ENCODE measurements at places on chromosomes 13 and 19.

GRCh38 chr13:80965097-80965496, 624.2 kb upstream of the SPRY2 start:
- DNase-seq, result no peak

DNA sequence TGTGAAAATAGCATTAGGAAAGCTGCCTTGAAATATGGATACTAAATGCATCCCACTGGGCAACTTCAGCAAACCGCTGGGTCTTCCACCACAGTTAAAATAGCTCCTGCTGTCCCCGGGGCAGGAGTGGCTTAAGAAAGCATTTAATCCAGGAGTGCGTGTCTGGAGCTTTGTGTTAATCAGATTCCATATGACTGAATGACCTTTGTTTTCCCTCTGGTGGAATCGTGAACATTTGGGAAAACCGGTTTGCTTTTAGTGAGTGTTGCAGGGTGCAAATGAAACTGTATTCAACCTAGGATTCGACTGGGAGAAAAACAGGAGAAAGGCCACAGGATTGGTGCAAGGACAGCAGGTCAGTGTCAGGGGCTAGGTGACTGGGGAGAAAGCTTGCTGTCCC, 237.6 kb upstream of the MAB21L1 start:
- no peak for DNase-seq

DNA sequence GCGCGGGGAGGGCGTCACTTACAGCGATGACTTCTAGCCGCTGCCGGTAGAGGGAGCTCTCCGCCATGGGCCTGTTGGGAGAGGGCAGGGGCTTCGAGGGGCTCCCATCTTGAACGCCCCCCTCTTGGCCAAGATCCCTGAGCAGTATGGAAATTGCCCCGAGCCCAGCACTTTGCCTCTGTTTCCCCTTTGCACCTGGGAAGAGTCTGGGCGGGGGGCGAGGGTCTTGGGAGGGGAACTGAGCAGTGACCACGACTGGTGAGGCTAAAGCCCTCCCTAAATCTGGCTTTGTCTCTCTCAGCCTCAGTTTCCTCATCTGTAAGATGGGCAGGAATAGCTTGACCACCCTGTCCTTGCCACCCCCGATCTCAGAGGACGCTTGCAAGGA, 2.8 kb downstream of the PALM3 start:
- DNase-seq, result no peak

- no peak for DNase-seq
These were observed 151.2 kb downstream of the DIAPH3 start for GRCh38 chr13:60012488-60012887.

DNA sequence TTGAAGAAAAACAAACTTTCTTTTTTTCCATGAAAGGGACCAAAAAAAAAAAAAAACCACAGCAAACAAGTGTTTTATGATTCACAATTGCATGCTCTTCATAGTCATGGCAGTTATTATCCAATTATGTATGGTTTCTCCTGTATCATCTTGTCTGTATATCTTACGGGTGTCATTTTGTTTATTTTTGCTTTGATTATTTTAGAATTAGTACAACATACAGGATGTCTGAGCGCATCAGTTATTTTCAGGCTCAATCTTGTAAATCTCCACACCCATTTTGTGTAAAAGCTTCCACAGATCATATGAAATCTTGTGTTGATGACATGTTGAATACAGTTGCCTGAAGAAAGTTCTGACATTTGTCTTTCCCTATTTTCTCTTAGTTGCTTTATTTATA, 280.3 kb downstream of the KLF5 start:
- DNase-seq, result no peak

GRCh38 chr13:35977060-35977459, 154.1 kb downstream of the DCLK1 start:
- no peak for DNase-seq

DNA sequence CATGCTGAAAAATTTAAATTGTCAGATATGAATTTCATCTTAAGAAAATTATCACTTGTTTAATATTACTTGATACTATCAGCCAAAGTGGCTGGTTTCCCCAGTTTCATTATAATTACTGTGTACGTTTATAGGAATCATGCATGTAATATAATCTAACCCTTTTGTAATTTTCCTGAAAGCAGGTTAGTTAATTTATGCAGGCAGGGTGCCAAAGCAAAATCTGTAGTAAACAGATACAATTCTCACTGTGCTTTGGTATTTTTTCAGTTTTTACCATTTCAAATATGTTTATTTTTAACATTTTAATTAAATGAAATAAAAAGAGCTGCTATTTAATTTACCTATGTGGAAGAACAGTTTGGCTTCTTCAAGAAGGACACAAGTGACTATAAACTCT, 1227.5 kb upstream of the MIR17HG start:
- no peak for DNase-seq

Measured in inflammatory macrophage (primary cell).